ENCODE measurements at places on chromosomes 1 and 21. TPM values are rescaled to one million over a fixed set of nuclear protein-coding genes. Genes with fewer than 3 reads are reported as not detected.

The NME7 gene
- total RNA-seq: 3.5 TPM

The AGMAT gene
- total RNA-seq: 18.4 TPM

The LHX8 gene
- not detected for total RNA-seq

DNA sequence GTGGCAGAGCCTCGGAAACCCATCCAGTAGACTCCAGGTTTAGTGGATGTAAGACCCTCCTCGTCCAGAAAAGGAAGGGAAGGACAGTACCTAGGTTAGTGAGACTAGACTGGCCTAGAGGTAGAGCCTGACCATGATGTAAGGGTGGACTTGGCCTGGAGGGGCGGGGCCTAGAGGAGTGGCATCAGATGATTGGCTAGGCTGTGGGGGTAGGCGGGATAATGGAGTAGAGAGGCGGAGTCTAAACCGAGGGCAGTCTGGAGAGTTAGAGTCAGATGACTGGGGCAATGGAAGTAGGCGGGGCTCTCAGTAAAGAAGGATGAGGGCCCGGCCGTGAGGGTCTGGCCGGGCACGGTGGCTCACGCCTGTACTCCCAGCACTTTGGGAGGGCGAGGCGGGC, 70.1 kb downstream of the EPHB2 start:
- no peak for DNase-seq

DNA sequence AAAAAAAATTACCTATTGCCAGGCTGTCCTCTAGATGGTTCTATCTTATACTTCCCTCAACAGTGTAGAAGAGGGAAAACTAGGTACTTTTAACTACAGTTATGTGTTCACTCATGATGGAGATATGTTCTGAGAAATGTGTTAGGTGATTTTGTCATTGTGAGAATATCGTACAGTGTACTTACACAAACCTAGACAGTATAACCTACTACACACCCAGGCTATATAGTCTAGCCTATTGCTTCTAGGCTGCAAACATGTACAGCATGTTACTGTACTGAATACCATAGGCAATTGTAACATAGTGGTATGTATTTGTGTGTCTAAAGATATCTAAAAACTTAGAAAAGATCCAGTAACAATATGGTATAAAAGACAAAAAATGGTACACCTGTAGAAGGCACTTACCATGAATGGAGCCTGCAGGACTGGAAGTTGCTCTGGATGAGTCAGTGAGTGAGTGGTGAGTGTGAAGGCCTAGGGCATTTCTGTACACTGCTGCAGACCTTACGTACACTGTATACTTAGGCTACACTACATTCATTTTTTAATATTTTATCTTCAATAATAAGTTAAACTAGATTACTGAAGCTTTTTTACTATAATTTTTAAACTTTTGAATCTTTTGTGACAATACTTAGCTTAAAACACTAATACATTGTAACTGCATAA, 13.2 kb downstream of the MGST3 start:
- DNase-seq: no peak

DNA sequence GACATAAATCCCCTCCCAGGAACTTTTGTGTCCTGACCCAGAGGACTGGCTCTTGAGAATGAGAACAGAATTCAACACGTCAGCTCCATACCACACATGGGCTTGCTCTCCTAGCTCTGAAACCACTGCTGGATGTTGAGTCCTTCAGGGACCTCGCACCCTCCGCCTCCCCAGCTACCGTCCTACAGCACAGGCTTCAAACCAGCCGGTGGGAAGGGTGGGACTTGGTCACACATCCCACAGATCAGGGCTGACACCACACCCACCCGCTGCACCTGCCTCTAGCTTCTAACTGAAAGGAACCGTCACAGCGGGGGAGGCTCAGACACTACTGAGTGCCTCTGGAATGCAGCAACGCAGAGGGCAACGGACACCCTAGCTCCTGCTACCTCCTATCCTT, 24.0 kb downstream of the MRAP start:
- DNase-seq: no peak

- no peak for DNase-seq
Measured at GRCh38 chr1:151368393-151369301, 3.9 kb downstream of the SELENBP1 start.

Data from left colon (tissue), 2 donors.